Lower leg skin (tissue), 4 donors: ENCODE measurements at places on chromosomes 5 and 9. TPM values are rescaled to one million over a fixed set of nuclear protein-coding genes. Genes with fewer than 3 reads are reported as not detected.

DND1 gene
- total RNA-seq: 0.59 TPM

VAV2 gene
- total RNA-seq: 9.1 TPM

PRDM9 gene
- total RNA-seq: not detected

DIMT1 gene
- 15.1 TPM for total RNA-seq

DOK3 gene
- total RNA-seq: 2.3 TPM

ABO gene
- total RNA-seq: 1.4 TPM

PCSK1 gene
- total RNA-seq: not detected

FREM1 gene
- 2.8 TPM for total RNA-seq

TYRP1 gene
- total RNA-seq: 67.4 TPM

SNCB gene
- total RNA-seq: not detected

NAIP gene
- total RNA-seq: 17.5 TPM

PCA3 gene
- total RNA-seq: not detected

F12 gene
- total RNA-seq: 6.4 TPM

PCDHB11 gene
- total RNA-seq: 1.2 TPM

SPRY4 gene
- 11.0 TPM for total RNA-seq

TRIM36 gene
- 1.9 TPM for total RNA-seq

RCL1 gene
- 30.8 TPM for total RNA-seq

RPL12 gene
- total RNA-seq: 2,856 TPM

LECT2 gene
- not detected for total RNA-seq

TMOD1 gene
- total RNA-seq: 1.8 TPM

STKLD1 gene
- 7.0 TPM for total RNA-seq

NRG2 gene
- 8.7 TPM for total RNA-seq

WDR31 gene
- 1.3 TPM for total RNA-seq

CDX1 gene
- not detected for total RNA-seq

BHMT gene
- not detected for total RNA-seq

PCDHA7 gene
- total RNA-seq: not detected

DROSHA gene
- 31.0 TPM for total RNA-seq

SPINK6 gene
- 0.59 TPM for total RNA-seq

F2RL1 gene
- 58.9 TPM for total RNA-seq

CCDC192 gene
- total RNA-seq: not detected

IFNB1 gene
- not detected for total RNA-seq

SLC6A7 gene
- total RNA-seq: not detected

SLC34A1 gene
- total RNA-seq: not detected

OLFM1 gene
- total RNA-seq: 15.0 TPM

BAAT gene
- total RNA-seq: not detected

SARDH gene
- total RNA-seq: 0.10 TPM

DPM2 gene
- total RNA-seq: 17.7 TPM

TLX3 gene
- total RNA-seq: not detected

TMEM38B gene
- 11.3 TPM for total RNA-seq

SPATA31C1 gene
- total RNA-seq: not detected

ZDHHC11B gene
- total RNA-seq: 3.8 TPM

ENHO gene
- 0.91 TPM for total RNA-seq

CDH18 gene
- total RNA-seq: 0.29 TPM

ZNF300 gene
- total RNA-seq: 1.1 TPM

CCL27 gene
- total RNA-seq: 199 TPM

PCDHGC3 gene
- 46.2 TPM for total RNA-seq

ACOT12 gene
- not detected for total RNA-seq

LHX6 gene
- total RNA-seq: 6.5 TPM

ANKDD1B gene
- total RNA-seq: 0.21 TPM

SNAPC4 gene
- total RNA-seq: 9.5 TPM

OMD gene
- 14.0 TPM for total RNA-seq

UBAP2 gene
- total RNA-seq: 20.0 TPM
